ENCODE measurements at places on chromosomes 5 and 9.

DNA sequence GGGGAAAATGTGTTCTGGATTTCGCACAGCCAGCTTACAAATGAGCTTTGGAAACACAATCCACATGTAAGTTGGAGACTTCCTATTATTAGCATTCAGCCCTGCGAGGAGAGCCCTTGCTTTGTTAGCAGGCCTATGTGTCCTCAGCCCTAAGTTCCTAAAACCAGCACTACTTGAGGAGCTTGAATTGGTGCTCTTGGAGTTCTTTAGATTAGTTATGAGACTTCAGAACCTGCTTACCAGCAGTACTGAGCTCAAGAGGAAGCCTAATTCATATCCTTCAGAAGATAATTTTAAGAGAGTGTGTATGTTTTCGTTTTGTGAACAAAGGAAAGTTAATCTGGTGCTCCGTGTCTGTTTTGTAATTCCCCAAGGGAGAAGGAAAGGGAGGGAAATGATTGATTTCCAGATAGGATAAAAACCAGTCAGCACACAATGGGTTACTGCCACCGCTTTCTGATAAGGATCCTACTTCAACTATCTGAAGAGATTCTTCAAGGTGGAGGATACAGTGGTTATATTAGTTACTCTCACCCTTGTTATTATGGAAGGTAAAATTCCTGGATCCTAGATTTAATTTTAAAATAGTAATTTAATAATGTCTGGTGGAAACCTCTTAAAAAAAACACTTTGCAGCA is 35.2 kb downstream of the PIK3R1 start:
- no peak for DNase-seq

DNA sequence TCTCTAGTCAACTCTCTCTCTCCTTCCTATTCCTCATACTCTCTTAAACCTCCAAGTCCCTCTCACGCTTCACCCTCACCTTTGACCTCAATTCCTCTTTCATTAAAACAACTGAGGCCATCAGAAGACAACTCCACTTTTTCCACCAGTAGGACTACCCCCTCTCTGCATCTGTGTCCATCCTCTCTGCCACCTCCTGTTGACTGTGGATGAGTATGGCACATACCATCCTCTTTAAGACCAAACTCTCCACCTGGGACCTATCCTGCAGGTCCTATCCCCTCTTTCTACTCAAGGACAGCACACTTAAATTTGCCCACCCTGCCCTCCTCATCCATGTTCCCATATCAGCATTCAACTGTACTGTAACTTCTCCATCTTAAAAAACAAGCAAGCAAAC is 89.2 kb downstream of the FOXD1 start:
- no peak for DNase-seq

- DNase-seq: no peak
Measured at GRCh38 chr9:113311961-113312360, 8.8 kb upstream of the RNF183 start.

GRCh38 chr5:143054480-143054941 is 284.3 kb downstream of the ARHGAP26 start:
- DNase-seq: peak; percentile 7

DNA sequence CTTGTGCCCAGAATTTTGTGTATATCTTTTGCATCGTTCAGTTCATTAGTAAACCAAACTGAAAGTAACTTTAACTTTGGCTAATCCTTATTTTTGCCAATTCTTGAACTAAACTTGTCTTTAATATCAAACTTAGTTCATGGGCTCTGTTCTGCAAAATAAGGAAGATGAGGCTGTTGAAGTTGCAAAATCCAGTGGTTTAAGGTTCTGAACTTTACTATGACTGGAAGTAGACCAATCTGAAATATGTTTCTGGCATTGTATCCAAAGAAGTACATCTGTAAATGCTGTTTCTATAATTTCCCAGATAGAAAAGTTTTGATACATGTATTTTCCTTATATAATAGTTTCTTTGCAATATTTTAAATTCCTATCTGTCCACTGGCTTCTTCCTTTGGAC is 238.1 kb downstream of the CETN3 start:
- no peak for DNase-seq

DNA sequence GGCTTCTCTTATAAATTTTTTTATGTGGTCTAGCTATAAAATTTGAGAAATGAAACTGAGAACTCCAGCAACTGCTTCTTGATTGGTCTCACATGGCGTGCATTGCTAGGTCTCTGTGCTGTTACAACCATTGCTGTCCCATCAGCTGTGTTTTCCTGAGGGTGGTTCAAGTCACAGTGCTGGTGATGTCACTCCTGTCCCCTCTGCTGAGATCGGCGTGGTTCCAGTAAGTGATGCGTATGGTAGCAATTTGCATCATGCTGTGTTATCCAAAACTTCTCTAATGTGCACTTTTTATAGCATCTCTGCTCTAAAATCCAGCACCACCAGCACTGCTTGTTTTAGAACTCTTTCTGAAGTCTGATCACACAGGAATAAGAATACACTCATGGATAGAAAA is 112.6 kb upstream of the ZNF608 start:
- DNase-seq: no peak

GRCh38 chr9:94985649-94986048 is 259.1 kb downstream of the AOPEP start:
- no peak for DNase-seq

GRCh38 chr9:89505048-89505447 is 7.1 kb upstream of the SEMA4D start:
- no peak for DNase-seq

DNA sequence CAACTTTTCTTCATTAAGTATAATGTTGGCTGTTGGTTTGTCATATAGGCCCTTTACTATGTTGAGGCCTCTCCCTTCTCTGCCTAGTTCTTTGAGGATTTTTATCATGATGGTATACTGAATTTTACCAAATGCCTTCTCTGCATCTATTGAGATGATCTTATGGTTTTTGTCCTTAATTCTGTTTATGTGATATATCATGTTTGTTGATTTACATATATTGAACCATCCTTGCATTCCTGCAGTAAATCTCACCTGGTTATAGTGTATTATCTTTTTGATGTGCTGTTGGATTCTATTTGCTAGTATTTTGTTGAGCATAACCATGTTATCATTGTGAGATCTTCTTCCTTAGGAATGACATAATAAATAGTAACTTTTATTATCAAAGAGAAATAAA is 362.9 kb downstream of the CCDC171 start:
- DNase-seq: no peak

- no peak for DNase-seq
Measured at GRCh38 chr5:1509346-1510085, 14.2 kb downstream of the LPCAT1 start.

- no peak for DNase-seq
Measured at GRCh38 chr9:3296536-3296935, 229.3 kb downstream of the RFX3 start.

DNA sequence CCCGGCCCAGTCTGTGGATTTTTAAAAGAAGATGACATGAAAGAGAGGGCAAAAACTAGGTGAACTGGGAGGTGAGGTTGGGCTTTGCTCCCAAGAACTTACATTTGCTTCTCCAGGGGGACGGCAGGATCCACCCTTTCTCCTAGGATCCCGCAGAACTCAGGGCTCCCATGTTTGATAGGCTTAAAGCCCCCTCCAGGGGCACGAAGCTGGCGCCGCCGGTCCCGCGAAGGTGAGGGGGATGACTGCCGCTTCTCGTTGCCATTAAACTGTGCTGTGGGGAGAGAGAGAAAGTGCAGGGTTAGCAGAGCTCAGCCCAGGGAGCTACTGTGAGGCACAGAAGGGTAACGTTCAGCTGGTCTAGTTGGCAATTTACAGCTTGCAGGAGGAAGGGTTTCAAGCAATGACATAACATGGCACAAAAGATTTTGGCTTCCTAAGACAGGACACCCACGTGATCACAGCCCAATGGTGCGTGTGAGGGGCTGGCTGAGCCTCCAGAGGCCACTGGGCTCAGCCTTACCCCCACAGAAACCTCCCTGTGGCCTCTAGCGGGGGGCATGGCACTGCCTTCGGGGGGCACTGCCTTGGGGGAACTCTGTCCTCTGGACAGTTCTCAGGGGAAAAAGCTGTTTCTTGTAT is 52.0 kb upstream of the SLC25A51 start:
- no peak for DNase-seq

DNA sequence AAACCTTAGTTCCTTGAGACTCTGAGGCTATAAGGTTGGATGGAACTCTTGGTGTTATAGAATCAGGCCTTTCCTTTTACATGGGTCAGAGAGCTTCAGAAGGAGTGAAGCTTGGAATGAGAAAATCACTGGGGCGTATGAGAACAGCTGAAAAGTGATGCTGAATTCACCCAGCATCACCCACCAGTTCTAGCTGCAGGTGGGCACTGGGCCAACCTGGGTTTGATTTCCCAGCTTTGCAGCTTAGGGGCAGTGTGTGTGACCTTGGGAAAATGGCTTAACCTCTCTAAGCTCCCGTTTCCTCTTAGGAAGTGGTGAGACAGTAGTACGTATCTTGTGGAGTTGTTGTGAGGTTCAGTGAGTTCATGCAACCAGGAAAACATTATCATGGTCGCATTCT is 10.7 kb downstream of the PCDH12 start:
- DNase-seq: no peak

DNA sequence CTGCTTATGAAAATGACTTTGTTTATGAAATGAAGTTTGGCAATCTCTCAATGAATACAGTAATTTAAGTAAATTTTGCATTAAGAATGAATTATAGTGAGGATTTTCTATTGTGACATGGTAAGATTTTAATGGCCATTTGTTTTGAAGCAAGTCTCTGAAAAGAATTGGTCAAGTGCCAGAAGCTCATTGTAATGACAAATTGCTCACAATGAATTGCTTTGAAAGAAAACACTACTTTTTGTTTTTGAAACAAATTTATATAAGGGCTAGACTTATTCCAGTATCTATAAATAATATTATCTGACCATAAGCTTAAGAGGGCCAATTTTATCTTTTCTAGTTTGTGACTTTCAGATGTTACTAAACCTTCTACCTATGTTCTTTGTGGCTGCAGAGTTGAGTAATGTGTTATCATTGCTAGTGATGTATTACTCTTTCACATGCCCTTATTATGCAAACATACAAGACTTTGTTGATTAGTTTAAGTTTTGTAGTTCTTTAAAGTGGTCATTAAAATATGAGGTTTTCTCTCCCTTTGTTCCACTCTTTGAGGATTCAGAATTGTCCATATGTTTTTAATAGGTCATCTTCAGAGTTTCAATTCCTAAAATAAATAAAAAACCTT is 93.0 kb upstream of the ZNF608 start:
- DNase-seq: no peak

- no peak for DNase-seq
Measured at GRCh38 chr9:89684218-89684617, 79.4 kb downstream of the GADD45G start.

DNA sequence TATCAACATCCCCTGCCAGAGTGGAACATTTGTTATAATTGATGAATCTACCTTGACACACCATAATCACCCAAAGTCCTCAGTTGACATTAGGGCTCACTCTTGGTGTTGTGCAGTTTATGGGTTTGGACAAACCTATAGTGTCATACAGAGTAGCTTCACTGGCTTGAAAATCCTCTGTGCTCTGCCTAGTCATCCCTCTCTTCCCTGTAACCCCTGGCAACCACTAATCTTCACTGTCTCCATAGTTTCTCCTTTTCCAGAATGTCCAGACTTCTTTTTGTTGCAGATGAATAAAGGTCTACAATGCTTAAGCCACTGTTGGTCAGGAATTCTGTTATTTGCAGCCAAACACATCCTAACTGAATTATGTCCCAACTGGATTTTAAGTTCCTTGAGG is 22.5 kb upstream of the SUB1 start:
- no peak for DNase-seq

DNA sequence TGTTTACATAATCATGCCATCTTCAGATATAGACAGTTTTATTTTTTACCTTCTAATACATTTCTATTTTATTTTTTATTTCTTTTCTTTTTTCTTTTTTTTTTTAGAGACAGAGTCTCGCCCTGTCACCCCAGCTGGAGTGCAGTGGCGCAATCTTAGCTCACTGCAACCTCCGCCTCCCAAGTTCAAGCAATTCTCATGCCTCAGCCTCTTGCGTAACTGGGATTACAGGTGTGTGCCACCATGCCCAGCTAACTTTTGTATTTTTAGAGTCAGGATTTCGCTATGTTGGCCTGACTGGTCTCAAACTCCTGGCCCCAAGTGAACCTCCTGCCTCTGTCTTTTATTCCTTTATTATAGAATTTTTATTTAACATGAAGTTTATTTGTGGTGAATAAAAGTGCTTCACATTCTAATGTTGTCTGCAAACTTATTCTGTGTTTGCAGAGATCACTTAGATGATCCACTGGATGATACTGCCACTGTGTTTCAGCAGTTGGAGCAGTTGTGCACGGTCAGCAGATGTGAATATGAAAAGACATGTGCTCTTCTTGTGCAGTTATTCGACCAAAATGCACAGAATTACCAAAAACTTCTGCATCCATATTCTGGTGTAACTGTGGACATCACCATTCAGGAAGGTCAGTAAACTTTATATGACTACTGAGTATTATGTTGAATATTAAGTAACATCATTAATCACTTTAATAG is 62.2 kb downstream of the RANBP17 start:
- DNase-seq: no peak

GRCh38 chr5:9516591-9516990 is 29.3 kb downstream of the SEMA5A start:
- DNase-seq: no peak

GRCh38 chr5:76576450-76576849 is 46.8 kb downstream of the F2RL2 start:
- DNase-seq: no peak

DNA sequence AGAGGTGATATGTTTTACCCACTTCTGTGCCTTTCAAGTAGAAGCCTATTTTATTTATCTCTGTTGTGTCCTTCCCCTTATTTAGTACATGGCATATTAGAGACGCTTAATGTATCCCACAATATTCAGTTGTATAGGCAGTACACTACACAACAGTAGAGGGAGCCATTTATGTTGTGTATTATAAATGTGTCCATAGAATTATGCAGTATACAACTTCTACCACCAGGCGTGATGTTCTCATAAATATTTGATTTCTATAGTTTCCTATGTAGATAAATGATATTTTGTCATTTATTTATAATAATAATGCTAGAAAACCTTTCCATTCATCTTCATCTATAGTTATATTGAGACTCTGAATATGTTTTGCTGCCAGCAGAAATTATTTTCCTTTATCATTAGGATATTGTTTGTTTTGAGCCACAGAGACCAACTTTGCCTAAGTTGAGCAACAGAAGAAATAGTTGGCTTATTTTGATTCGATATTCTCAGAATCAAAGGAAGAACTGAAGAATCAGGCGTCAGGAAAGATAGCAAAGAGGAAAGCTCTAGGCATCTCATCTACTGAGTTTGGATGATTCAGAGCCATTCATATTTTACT is 81.7 kb downstream of the ADAMTS19 start:
- DNase-seq: no peak

DNA sequence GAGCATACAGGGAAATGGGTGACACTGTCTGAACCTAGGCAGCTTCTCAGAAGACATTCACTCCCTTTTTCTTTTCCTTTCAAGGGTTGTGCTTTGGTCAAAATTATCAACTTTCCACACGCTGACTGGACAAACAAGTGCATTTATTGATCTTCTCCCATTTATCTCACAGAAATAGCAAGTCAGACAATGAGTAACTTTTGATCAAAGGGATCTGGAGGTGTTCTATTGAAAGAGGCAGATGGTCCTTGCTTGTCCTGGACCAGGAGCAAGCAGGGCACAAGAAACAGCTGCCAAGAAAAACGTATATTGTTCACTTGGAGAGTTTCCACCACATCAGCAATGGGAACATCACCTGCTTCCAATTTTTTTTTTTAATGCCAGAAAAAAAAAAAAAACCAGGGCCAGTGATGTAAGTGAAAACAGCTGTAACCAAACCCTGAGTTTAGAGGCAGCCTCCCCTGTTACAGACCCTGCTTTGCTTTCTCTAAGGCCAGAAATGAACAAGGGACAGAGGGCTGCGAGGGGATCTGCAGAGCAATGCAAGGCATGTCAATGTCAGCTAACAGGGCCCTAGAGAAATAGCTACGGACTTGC is 79.8 kb downstream of the NIPSNAP3B start:
- no peak for DNase-seq

All from CD4-positive, alpha-beta T cell treated with Interleukin-6 at 100 ng/mL for 8 hours (primary cell).